ENCODE measurements at places on chromosomes 4 and X.

DNA sequence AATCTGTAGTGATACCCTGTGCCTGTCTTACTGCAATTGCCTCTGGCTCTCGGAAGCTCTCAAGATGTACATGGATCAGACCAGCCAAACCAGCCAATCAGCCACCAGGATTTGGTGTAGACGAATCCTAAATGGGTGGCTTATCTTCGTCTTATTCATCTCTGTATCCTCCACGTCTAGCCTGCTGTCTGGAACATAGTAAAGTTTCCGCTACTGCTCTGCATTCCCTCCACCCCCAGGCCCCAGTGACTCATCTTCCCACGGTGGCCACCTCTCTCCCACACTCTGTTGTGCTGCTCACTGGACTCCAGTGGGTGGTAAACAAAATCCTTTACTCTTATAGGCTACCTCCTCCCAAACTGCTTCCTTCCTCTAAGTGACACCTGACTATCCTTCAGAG is 37.8 kb downstream of the SEPTIN6 start:
- H3K4me3 ChIP-seq: no peak overlapping the region
- no peaks in the 10 kb centered on the region for H3K36me3 ChIP-seq
- no peak for DNase-seq
- no peak overlapping the region for H3K27ac ChIP-seq

DNA sequence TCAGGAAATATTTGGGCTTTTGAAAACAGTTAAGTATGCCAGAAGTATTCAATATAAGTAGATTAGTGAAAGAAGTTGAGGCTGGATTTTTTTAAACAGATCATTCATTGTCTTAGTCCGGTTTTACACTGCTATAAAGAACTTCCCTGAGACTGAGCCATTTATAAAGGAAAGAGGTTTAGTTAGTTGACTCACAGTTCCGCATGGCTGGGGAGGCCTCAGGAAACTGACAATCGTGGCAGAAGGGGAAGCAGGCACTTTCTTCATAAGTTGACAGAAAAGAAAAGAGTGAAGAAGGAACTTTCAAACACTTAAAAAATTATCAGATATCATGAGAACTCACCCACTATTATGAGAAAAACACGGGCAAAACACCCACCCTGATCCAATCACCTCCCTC is 31.1 kb upstream of the CYLC1 start:
- no peaks in the 10 kb centered on the region for H3K27me3 ChIP-seq
- H3K27ac ChIP-seq: no peak overlapping the region
- no peaks in the 10 kb centered on the region for H3K4me1 ChIP-seq
- no peak overlapping the region for H3K4me3 ChIP-seq

DNA sequence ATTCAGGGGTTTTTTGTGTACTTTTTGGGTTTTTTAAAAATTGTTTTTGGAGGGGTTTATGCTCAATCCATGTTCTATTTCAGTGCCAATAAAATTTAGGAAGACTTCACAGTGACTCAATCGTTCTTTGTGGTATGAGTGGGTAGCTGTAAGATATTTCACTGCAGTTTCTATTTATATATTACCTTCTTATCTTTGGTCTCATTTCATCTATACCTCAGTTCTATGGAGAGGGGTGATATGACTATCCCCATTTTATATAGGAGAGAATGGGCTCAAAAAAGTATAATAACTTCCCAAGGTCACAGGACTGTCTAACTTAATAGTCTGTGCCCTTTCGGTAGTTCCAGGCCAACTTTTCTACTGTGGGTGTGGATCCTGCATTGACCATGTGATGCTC is 74.4 kb downstream of the MSN start:
- DNase-seq: no peak
- H3K4me1 ChIP-seq: peaks cover 11% of the 10 kb centered on the region
- H3K27ac ChIP-seq: no peak overlapping the region
- no peak overlapping the region for H3K4me3 ChIP-seq
- no peaks in the 10 kb centered on the region for H3K36me3 ChIP-seq

DNA sequence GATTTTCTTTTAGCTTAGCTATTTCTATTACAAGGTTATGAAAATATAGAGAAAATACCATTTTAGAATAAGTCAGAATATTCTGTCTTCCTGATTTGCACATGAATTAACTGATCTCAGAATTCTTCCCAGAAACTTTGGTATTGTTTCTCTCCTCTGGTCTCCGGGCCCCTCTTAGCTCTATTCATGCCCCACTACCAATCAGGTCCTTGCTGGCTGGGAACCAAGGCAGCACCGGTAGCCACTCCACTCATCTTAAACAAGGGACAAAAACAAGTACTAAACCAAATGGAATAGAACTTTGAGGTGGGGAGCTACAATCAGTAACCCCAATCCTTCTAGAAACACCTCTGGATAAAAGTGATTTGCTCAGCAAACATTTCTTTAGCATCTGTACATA is 64.3 kb downstream of the GPC3 start:
- H3K27me3 ChIP-seq: no peaks in the 10 kb centered on the region
- no peak for DNase-seq
- H3K27ac ChIP-seq: no peak overlapping the region

GRCh38 chrX:79100791-79101484 is 43.5 kb upstream of the GPR174 start:
- H3K4me1 ChIP-seq: no peaks in the 10 kb centered on the region
- H3K4me3 ChIP-seq: no peak overlapping the region
- no peaks in the 10 kb centered on the region for H3K27me3 ChIP-seq
- H3K27ac ChIP-seq: no peak overlapping the region
- H3K36me3 ChIP-seq: no peaks in the 10 kb centered on the region

DNA sequence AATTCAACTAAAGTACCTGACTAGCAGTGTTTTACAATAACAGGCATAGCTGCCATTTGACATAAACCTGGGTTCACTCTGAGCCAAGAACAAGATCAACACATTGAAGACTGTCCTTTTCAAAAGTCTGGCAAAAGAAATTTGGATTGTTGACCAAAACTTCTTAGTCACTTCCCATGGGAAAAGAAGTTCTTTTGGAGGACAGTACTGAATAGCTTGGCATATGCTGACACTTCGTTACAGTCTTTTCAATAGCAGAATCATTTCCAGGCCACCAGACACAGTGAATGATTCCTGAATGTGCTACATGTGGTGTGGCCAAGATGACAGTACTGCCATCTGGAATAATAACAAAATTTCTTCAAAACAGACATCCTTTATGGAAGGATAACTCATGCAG is 560.3 kb downstream of the GRID2 start:
- no peaks in the 10 kb centered on the region for H3K36me3 ChIP-seq
- DNase-seq: no peak
- no peak overlapping the region for H3K4me3 ChIP-seq
- H3K27me3 ChIP-seq: no peaks in the 10 kb centered on the region
- H3K27ac ChIP-seq: no peak overlapping the region

DNA sequence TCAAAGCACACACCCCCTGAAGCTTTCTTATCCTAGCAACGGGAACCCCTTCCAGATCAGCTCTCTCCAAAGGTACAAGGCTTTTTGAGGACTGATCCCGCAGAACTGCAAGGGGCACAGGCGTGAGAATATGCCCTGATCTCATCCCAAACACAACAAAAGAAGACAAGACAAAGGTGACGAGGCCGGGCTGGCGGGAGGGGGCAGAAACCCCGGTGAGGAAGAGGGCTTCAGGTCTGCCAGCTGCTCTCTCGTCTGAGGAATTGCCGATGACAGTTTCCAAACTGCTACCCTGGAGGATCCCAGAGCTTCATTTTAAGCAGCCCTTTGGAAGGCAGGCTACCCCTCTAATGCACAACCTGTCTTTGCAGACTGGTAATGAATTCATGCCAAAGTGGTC is 3.4 kb downstream of the HCFC1 start:
- H3K4me3 ChIP-seq: peak overlapping the region; percentile 85
- no peaks in the 10 kb centered on the region for H3K27me3 ChIP-seq
- no peak for DNase-seq
- no peaks in the 10 kb centered on the region for H3K36me3 ChIP-seq

DNA sequence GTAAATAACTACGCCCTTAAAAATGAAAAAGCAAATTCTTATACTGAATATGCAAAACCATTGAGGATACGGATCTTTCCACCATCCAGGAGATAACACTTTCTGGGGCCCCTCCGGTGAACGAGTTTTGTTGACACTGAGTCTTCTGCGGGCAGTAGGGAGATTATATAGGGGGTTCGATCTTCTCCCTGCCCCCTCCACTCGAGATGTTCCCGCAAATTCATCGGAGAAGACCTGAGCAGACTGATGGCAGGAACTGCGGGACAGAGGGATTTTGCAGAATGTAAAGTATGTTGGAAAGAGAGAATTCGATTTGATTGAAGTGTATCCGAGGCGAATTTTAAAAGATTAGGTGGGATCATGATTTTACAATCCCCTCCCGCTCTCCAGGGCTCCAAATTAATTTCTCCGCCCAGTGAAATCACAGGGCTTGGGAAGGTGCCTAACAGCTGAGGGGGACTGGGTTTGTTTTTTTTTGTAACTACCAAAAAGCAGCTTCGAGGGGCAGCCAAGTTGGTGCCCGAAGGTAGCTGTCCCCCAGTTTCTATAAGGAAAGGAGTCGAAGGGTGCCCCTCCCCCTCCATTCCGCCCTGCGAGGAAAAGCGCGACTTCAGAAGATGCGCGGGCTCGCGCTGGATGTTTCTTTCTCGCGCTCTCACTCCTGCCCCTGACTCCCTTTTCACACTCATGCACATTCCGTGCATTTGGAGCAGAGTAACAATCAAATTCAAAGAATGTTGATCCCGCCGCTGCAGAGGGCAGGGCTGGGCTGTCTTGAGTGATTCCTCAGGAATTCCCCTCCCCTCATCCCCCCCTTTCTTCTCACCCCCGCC is 1.2 kb downstream of the TMEM255A start:
- no peaks in the 10 kb centered on the region for H3K36me3 ChIP-seq
- peak overlapping the region; percentile 59 for H3K4me3 ChIP-seq
- peaks cover 98% of the 10 kb centered on the region for H3K27me3 ChIP-seq
- no peak overlapping the region for H3K27ac ChIP-seq
- peak; percentile 49 for DNase-seq

DNA sequence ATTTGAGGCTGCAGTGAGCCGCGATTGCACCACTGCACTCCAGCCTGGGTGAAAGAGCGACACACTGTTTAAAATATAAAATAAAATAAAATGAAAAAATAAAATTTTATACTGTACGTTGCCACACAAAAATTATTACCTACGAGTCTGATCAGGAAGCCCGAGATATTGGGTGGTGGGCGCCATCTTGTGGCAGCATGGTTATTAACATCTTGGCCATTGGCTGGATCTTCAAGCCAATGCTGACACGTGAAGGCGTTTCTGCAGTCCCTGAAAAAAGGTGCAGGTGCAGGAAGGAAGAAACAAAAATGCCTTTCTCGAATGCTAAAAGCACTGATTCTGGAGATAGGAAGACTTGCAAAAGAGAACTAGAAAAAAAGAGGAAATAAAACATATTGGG is 4.9 kb upstream of the TLR8 start:
- no peaks in the 10 kb centered on the region for H3K27me3 ChIP-seq
- DNase-seq: peak; percentile 41
- H3K36me3 ChIP-seq: no peaks in the 10 kb centered on the region
- H3K27ac ChIP-seq: no peak overlapping the region
- peaks cover 5% of the 10 kb centered on the region for H3K4me1 ChIP-seq

GRCh38 chrX:153366878-153367538 is 33.1 kb downstream of the ZNF275 start:
- H3K27ac ChIP-seq: no peak overlapping the region
- DNase-seq: no peak
- H3K36me3 ChIP-seq: no peaks in the 10 kb centered on the region
- no peak overlapping the region for H3K4me3 ChIP-seq

Measured in GM23338 (cell line).